ENCODE measurements at places on chromosomes 6 and 20. TPM values are rescaled to one million over a fixed set of nuclear protein-coding genes. Genes with fewer than 3 reads are reported as not detected.

DNA sequence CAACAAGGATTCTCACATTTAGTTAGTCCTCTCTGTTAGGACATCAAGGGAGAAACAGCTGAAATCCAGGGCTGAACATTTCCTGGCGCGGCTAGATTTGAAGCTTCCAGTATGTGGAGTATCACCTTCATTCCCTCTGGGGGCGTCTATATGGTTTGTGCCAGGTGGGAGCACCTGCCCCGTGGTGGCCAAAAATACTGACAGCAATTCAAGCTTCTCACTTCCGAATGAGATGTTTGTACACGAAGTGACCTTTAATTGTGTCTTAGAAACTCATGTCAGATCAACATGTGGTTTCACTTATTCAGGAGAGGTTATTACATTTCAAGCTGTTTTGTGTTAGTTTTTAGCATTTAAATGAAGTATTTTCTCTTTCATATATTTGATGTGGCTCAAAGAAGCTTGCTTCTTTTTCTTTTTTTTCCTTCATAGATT lies 67.3 kb upstream of the ZNF217 start:
- no peak for DNase-seq

DNA sequence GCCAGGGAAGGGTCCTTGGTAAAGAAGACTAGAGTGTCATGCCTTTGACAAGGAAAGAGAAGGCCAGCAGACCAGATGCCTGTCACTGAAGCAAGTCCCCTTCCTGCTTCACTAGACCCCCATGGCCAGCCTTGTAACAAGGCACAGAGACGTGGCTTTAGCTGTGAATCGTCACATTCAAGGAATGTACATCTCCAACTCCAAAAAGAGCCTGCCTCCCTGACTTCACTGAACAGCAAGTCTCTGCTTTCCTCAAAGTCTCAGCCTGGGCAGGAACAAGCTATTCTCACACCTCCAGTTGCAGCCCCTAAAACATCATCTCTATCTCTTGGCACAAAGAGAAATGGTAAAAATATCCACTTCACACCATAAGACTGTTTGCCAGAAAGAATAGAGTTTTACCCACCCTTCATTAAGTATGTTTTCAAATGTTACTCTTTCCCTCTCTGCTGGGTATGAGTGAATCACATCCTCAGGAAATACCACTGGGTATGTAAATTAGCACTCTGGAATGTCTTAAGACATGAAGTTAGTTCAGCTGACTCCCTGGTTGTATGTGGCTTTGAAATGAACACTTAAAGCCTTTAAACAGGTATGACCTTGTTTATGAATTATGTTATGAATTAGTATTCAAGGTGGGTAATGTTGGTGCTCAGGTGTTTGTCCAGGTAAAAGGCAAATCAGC lies 46.4 kb upstream of the NT5E start:
- DNase-seq = no peak

GRCh38 chr6:47057830-47058540 lies 15.9 kb upstream of the ADGRF1 start:
- no peak for DNase-seq

The SDHAF4 gene
- 15.6 TPM for polyA plus RNA-seq

The FOXP4 gene
- 8.4 TPM for polyA plus RNA-seq

- DNase-seq = peak; percentile 42
Measured at GRCh38 chr20:9989066-9989724, 45.6 kb upstream of the ANKEF1 start.

DNA sequence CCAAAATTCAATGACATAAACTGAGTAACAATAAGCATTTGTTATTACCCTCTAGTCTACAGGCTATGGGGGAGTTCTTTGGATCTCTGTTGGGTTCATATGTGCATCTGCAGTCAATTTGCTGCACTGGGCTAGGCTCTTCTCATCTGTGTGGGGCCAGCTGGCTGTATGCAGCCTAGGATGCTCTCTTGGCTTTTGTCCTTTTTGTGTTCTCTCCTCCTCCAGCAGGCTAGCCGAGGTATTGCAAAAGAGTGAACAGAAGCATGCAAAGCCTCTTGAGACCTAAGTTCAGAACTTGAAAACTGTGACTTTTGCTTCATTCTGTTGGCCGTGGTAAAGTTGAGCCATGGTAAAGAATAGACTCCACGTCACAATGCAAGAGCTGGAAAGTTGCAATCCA lies 62.8 kb upstream of the FOXO3 start:
- DNase-seq = no peak

GRCh38 chr6:22848121-22848520 lies 278.8 kb downstream of the HDGFL1 start:
- DNase-seq = no peak

- DNase-seq = peak; percentile 21
Measured at GRCh38 chr20:32189691-32190615, 17.6 kb downstream of the PLAGL2 start.

GRCh38 chr20:45907219-45907948 lies 4.6 kb downstream of the PLTP start:
- DNase-seq = no peak

DNA sequence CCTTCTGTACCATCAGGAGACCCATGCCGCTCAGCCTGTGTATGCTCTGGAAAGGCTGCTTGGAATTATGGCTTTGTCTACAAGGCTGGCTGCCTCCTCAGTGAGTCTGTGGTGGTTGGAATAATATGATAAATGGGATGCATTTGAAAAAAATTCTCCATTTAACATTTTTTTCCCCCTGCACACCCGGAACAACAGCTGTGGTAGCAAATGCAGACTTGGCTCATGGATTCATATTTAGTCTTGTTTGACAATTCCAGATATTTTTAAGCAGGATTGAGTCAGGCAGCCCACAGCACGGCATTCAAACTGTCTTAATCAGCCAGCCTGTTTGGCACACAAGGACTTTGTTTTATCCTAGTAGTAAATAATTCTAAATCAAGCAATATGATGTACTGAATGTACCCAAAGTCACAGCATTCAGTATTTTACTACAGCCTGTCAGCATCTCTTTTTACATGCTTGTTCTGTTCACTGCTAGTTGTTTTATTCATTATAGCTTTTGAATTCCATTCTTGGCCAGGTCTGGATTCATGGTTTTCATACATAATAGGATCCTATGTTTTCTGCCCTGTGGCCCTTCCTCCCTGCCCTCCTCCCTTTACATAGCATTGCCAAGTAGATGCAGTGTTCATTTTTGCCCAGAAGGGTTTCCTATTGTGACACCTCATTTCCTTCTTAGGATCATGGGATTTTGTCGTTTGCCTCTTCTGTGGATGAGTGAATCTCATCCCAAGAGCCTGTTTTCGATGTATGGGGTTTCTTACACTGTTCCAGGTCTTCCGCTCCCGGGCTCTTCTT lies 68.1 kb downstream of the LRRC1 start:
- peak; percentile 53 for DNase-seq

- DNase-seq = no peak
Measured at GRCh38 chr6:53361549-53362031, 12.8 kb upstream of the ELOVL5 start.

GRCh38 chr6:111069382-111070104 lies 17.8 kb upstream of the SLC16A10 start:
- DNase-seq = no peak

- DNase-seq = no peak
Measured at GRCh38 chr6:10098756-10099528, 315.9 kb downstream of the TFAP2A start.

DNA sequence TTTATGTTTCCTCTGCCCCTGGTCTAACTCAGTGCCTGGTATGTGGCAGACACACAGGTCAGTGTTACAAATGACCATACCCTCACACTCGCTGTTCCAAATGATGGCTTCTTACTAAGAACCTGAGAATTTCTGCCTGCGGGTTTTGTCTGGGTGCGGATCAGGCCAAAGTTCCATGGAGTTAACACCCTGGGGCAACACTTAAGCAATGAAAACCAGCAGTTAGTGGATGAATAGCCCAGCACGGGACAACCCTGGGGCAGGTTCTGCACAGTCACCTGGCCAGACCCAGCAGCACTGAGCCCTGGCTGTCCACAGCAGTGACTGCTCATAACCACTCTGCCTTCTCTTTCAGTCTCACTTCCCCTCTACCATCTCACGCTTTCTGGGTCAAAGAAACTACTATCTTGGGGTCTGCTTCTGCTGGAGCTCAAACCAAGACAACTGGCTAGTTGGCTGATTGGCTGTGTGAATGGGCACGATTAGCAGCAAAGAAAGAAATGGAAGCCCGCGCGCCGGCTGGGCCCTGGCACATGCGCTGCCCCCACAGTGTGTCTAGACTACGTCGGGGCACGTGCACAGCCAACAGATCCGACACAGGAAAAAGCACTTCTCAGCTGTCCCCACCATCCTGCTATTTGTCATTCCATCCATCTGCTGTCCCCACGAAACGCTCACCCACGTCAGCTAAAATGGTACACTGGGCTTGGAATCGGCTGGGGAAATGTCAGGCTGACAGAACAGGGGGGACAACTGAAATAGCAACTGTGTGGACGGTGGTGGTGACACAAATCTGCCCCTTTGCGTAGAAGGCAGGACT lies 36.6 kb downstream of the MGME1 start:
- DNase-seq = peak; percentile 9

DNA sequence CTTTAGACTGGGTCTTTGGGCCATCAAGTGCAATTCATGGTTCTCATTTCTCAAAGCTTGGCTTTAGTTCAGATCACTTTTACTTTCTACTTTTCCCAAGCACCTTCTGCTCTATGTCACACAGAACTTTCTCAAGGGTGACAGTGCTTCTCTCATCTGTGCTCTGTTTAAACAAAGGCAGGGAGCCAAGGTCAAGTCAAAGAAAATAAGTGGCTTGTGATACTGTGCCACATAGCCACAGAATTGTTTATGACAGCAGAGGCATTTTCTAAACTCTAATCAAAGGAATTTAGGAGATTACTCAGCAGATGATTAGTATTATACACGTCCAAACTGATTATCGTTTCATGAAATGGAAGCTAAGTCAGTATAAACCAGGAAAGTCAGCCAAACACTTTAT lies 348.0 kb downstream of the HDGFL1 start:
- DNase-seq = no peak

The HCRTR2 gene
- polyA plus RNA-seq = not detected

- no peak for DNase-seq
Measured at GRCh38 chr6:166939894-166940293, 16.5 kb downstream of the RNASET2 start.

Measured in muscle of back (tissue), 13 donors.